ENCODE measurements at places on chromosomes 12 and 14.

DNA sequence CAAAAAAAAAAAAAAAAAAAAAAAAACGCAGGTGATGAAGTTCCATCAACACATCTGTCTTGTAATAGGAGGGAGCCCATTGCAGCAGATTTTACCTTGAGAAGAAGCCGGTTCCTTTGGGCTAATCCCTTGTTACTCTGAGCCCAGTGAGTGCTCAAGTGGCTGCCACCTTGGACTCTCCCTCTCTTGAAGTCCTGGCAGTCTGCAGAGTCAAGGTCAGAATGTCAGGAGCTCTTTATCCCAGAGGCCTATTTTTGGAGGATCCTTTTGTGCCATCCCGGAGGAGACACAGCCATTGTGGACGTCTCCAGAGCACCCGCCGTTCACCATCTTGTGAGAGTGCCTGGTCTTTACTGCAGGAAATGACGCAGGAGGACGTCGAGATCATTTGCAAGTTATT lies 344.2 kb upstream of the FKBP4 start:
- DNase-seq: no peak

GRCh38 chr12:2233034-2233433 lies 180.2 kb downstream of the CACNA1C start:
- DNase-seq: no peak

- no peak for DNase-seq
These were observed 399.9 kb downstream of the FSCB start for GRCh38 chr14:44107156-44107555.

GRCh38 chr12:112121780-112122565 lies 3.4 kb upstream of the TRAFD1 start:
- no peak for DNase-seq

GRCh38 chr14:94117856-94118255 lies 7.3 kb downstream of the IFI27 start:
- DNase-seq: no peak

GRCh38 chr12:55060470-55060869 lies 40.7 kb downstream of the NEUROD4 start:
- no peak for DNase-seq

- DNase-seq: no peak
These were observed 284.4 kb downstream of the MDGA2 start for GRCh38 chr14:47390831-47391504.

GRCh38 chr12:57623385-57623784 lies 9.6 kb downstream of the B4GALNT1 start:
- DNase-seq: no peak

DNA sequence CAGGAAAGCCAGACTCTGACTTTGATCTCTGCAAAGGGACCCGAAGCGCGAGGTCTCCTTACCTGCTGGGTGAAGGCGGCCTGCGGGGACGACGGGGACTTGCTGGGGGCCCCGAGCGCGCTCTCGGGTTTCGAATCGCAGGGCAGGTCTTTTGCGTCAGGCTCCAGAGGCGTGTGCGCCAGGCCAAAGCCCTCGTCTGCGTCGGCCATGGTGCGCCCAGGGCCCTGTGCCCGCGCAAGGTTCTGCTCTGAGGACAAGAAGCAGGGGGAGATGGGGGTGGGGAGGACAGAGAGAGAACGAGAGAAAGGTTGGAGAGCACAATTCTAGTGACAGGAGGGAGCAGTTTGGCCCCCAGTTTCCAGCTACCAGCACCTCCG lies 2.3 kb downstream of the TBX5 start:
- no peak for DNase-seq

DNA sequence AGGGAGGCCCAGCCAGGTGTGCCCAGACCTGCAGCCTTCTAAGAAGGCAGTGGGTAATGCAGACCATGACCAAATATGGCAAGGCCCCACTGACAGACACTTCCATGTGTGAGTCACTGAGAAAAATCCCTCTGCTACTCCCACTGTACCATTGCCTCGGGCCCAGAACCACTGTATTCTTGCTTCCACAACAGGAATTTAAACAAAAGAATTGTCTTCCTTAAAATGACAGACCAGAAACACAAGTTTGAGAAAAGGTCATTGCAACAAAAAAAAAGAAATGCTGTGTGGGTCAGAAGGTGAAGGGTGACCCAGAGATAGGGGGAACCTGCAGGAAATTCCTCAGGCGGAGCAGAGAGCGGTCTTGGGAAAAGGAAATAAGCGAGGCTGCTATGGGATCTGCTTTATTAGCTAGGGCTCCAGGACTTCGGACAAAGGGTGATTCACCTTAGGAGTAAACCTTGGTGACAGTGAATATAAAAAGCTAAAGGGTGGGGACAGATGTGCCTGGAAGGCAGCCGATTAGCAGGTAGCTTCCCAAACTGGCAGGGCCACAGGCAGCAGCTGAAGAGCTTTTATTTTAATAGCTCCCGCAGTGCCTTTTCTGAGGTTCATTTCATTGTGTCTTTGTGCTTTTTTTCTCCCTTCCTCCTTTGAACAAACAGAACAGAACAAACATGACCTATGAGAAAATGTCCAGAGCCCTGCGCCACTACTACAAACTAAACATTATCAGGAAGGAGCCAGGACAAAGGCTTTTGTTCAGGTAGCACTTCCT lies 185.3 kb upstream of the BCL2L14 start:
- no peak for DNase-seq

GRCh38 chr14:68937471-68938270 lies 41.4 kb downstream of the ACTN1 start:
- no peak for DNase-seq

GRCh38 chr12:111111681-111112080 lies 191.3 kb upstream of the MYL2 start:
- DNase-seq: no peak

DNA sequence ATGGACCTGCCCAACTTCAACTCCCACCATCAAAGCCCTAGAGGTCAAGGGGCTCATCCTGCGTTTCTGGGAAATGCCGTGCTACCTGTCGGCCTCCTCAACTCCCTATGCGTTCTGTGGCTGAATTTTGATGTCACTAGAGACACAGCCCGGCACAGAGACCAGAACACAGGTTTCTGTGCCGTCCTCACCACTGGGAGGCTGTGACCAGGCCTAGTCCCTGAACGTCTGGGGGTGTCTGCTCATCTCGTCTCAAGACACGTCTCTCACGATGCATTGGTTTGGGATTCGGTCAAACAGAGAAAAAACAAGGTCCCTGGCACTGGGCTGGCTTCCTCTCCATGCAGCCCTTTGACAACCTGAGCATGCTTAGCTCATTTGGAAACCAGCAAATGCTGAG lies 33.5 kb downstream of the SLC15A4 start:
- DNase-seq: no peak

DNA sequence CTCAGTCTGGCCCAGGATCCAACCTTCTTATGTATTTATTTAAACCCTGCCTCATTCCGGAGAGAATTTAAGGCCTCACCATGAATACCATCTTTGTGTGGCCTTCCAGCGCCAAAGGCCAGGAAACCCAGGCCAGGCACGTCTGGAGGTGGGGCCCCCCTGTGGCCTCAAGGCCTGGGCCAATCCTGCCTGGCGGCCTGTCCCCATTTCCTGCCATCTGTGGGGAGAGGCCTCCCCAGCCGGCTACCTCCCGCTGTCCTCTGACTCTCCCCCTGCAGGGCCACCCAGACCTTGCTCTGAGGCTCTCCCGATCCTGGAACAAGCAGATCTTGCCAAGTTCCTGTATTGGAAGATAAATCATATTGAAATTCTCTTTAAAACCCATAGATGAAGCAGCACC lies 37.4 kb upstream of the MEG3 start:
- no peak for DNase-seq

- no peak for DNase-seq
These were observed 19.9 kb downstream of the DAAM1 start for GRCh38 chr14:59208224-59208814.

- DNase-seq: no peak
These were observed 182.9 kb upstream of the SLC38A2 start for GRCh38 chr12:46555406-46555852.

DNA sequence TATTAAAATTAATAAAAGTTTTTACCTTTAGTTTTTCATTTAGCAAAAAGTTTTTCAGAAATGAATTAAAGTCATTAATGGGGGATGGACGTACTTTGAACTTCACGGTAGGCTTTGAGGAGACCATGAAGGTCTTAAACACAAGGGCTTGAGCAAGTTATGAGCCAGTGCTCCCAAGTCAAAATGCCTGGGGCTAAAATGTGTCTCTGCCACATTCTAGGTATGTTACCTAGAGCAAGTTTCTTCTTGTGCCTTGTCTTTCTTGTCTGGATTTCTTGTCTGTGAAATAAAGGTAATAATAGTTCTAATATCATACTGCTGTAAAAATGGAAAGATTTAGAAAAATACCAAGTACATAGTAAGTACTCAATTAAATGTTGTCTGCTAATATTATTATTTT lies 132.7 kb upstream of the USP15 start:
- no peak for DNase-seq

GRCh38 chr12:93468008-93468371 lies 676 bp downstream of the MRPL42 start:
- DNase-seq: no peak

GRCh38 chr12:72006766-72007165 lies 68.1 kb downstream of the TPH2 start:
- no peak for DNase-seq

DNA sequence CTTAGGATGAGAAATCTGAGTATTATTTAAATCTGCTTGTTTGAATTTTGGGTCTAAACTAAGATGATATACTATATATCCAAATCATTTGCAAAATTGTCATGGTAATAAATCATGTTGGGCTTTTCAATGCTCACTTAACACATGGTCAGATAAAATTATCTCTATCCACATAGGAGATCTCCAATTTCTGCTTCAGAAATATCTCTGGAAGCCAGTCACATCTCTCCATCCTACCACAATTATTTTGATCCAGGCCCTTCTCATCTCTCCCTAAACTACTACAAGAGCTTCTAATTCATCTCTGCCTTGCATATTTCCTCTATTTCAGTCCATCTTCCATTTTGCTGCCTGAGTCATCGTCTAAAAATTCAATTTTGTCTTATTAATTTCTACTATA lies 3.8 kb downstream of the DCN start:
- DNase-seq: no peak

- no peak for DNase-seq
These were observed 1.4 kb upstream of the GLRX5 start for GRCh38 chr14:95533391-95533821.

DNA sequence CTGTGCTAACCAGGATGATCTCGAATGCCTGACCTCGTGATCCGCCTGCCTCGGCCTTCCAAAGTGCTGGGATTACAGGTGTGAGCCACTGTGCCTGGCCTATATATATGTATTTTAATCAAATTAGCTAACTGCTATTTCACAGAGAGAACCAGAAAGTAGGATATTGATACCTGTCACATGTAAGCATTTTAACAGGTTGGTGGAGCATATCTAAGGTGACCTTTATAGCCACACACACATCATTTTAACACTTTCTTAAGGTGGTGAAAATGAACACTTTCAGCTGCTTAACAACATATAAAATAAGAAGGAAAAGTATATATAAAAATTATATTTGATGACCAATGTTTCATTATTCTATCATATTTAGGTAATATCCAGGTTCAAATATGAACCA lies 57.0 kb upstream of the ATF7IP start:
- DNase-seq: no peak

DNA sequence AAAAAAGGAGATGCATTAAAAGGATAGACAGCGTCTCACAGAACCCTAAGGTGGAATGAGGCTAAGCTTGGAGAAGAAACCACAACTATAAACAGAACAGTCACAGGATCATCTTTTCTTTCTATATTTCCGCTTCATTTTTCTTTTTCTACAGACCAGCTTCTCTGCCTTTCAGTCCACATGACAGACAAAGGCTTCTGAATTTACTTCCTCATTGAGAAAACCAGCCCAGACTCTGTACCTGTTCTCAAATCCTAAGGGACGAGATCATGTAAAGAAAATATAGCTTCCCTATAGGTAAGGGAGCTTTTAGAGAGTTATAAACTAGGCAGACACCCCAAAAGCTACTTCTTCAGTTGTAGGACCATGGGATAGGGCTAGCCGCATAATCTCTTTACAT lies 17.4 kb downstream of the SGPP1 start:
- DNase-seq: no peak

GRCh38 chr12:115617391-115617790 lies 660.1 kb downstream of the MED13L start:
- DNase-seq: no peak

DNA sequence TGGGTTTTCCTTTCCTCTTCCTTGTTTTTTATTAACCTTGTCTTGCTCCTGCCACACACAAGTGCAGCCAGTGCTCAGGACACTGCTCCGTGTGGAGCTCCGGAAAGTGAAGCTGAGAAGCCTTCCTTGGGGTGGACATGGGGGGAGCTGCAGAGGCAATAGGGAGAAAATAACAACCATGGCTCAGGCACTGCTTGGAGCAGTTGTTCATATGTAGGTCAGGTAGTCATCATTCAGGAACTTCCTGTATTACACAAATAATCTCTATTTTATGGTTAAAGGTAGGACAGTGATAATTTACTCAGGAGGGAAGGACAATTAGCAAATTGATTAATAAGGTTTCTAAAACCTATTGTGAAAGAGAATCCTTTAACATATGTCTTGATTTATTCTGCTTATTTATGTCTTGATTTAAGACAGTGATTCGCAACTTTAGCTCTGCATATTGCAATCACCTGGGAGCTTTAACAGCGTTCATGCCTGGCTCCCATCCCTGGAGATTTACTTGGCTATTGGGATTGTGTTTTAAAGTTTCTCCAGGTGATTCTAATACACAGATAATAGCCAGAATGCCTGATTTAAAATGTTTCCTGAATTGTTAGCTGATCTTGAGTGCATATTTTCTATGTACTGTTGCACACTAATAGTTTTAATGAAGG lies 92.1 kb downstream of the ETV6 start:
- no peak for DNase-seq

DNA sequence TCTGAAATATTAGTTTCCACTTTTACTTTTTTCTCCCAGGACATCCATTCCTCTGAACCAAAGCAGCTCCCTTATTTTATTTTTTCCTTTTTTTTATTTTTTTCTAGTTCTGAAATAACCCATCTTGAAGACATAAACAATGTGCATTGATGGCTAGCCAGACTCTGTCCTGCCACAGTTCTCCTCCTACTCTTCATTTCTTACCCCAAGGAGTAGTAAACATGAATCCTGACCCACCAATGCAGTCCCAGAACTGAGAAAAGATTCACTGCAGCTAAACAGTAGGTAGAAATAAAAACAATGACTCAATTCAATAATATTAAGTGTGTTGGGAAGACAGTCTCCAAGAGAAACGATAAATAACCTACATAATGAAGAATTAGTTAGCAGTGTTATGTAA lies 65.7 kb upstream of the NOVA1 start:
- no peak for DNase-seq

GRCh38 chr12:47754881-47755280 lies 3.8 kb downstream of the RAPGEF3 start:
- no peak for DNase-seq

DNA sequence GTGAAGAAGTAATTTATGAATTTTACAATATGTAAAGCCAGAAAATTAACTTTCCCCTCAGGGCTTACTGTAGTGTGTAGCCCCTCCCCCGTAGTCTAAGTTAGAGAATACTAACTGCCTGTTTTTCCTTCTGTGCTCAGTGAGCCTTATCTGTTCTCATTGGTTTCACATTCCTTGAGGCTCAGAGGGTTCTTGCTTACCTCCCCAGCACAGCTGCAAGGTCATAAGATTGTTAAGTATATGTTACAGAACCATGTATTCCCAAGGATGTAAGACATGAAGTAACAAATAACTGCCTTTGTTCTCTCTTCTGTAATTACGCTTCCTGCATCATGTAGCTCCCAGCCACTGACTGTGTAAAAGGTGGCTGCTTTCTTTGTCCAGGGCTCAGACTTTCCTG lies 1351.1 kb downstream of the TMEM121 start:
- no peak for DNase-seq

- no peak for DNase-seq
These were observed 65.4 kb upstream of the DDX11 start for GRCh38 chr12:31008241-31008761.

GRCh38 chr14:51394384-51394783 lies 154.3 kb downstream of the TMX1 start:
- DNase-seq: no peak

All from activated gamma-delta T cell treated with anti-CD3 and anti-CD28 coated beads, Interleukin-2, amount 50 U/mL, for 16 hours (primary cell).